ENCODE measurements at places on chromosomes 1 and 21.
A peak's percentile ranks its signal among the peaks of the same experiment; 100 is the strongest.

- DNase-seq = no peak
Measured at GRCh38 chr1:232769733-232770132, 35.5 kb upstream of the MAP10 start.

DNA sequence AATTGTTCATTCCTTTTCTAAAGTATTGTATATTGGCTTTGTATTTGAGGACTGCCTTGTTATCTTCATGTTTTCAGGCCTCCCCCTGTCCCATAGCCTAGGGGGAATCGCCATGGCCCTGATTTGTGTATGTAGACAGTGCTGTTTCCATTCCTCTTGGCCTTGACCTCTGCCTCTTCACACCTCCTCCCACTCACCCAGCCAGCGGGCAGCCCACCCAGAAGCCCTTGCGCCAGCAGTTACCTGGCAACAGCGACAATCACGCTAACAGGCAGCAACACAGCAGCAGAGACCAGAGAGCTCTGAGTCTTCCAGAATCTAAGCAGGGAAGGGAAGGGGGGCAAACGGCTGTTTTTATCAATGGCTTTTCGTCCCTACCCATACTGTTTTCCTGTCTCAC lies 50.0 kb upstream of the NPL start:
- DNase-seq = peak; percentile 7

GRCh38 chr1:57109883-57110282 lies 144.1 kb upstream of the C8B start:
- DNase-seq = no peak

DNA sequence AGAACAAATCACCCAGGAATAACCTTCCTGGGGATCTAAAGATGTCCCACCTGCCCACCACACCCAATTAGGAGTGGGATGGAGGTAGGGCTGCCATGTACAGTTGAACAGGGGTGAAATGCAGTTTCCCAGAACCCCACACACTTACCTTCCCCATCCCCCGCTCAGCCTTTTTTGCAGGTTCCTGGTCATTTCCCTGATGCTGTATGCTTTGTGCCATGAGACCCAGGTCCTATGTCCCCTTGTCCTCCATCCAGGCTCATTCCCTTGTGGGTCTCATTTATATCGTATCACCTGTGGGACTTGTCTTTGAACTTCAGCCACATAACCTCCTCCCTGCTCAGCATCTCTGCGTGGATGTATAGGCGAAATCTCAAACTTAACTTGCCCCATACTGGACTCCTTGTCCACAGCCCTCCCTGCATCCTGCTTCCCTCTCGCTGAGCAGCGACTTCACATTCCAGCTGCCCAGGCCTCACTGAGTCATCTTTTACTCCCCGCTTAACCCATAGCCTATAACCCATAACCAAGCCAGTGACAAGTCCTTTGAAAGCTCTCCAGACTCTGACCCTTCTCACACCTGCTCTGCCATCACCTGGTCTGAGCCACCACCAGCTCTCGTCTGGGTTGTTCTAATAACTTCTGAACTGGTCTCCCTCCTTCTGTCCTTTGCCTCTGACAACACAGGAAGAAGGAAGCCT lies 4.7 kb downstream of the LDLRAD2 start:
- DNase-seq = no peak

DNA sequence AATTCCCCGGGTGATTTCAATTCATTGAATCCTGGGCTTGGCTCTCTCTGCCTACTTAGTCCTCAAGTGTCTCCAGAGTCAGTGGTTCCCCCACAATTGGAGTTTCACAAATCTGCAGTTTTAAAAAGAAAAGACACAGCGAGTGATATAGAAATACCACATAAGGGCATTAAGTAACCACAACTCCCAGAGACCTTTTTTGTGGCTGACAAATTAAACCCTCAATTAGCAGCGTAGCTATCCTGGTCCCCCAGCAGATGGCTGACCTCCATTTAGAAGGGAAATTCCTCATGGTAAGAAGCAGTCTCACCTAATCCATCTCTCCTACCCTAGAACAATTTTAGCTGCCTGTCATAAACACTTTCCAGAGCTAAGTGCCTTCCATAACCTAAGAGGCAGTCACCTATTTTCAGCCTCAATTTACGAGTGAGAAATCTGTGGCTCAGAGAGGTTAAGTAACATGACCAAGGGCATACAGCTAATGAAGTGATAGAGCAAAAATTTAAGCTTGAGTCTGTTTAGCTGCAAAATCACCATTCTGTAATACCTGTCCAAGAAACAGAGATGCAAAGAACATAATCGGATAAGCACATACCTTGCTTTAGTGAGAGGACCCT lies 56.0 kb upstream of the NBPF3 start:
- DNase-seq = no peak

DNA sequence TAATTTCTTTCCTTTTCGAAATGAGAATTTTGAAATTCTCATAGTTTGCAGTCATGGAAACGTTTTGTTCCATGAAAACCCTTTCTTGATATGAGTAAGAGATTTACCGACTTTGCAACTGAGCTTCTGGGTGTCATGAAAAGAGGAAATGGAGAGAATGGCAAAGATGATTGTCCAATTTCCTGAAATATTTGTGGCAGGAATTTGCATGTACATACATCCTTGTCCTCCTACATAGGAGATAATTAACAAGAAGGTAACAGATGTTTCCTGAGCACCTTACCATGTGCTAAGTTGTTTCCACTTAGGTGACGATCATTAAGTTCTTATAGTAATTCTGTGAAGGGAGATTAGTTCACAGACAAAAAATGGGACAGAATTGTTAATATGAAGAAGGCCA lies 170.7 kb downstream of the NEGR1 start:
- no peak for DNase-seq

DNA sequence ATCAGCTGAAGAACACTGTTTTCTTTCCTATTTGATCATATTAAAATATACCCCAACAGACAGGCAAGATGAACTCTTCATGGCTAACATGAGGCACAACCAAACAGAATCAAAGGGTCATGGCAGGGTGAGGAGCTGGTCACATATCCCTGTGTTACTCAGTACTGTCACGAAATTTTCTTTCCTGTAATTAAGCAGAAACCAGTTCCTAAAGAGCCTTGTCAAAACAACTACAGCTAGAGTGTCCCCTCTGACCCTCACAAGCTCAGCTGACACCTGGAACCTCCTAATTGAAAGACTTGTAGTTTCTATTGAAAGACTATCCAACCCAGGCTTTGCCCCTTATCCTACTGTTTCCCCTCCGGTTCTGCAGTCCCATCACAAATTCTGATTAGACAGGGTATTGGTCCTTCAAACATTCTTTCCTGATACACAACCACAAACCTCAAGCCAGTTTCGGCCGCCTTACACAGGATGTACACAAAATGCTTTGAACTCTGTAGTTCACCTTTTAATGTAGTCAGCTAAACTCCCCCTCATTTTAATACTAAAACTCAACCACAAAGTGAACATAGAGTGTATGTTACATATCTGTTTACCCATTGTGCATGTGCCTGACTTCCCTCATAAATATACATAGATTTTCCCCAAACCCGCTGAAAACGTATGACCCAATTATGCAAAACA lies 651.9 kb downstream of the MRPL39 start:
- DNase-seq = no peak

DNA sequence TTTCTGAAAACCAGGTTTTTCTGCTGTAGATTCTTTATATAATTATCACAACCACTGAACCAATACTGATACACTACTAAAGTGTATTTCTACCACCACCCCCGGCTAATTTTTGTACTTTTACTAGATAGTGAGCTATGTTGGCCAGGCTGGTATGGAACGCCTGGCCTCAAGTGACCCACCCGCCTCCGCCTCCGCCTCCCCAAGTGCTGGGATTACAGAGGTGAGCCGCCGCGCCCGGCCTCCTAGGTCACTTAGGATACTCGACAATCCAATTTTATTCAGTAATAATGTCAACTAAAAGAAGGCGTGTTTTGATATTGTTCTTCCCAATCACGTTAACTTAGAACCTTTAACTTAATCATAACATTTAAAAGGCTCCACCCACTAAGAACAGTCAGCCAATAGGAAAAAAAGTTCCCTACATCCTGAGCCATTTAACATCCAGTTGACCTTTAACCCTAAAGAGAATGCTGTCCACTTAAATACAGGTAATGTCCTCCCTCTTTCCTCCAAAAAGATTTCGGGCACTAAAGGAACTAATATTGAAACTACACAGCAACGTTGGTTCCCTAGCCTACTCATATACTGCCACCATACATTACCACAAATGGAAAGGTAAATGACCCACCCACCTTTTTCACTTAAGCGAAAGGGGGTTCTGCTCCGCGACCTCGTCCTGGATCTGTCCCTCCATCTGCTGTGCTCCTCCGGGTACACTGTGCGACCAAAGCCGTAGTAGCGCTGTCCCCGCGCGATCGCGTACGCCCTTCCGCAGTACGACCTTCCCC lies 1.2 kb downstream of the RSRP1 start:
- DNase-seq = no peak

- DNase-seq = no peak
Measured at GRCh38 chr1:207221934-207222351, 99.5 kb upstream of the CD55 start.

All from hypothalamus (tissue), 51 donors.